HepG2 (cell line): ENCODE measurements at places on chromosomes 1 and 21.

- no peak for DNase-seq
These were observed 163.9 kb downstream of the AKT3 start for GRCh38 chr1:243686159-243686558.

- DNase-seq: peak; percentile 10
These were observed 43.3 kb downstream of the TP73 start for GRCh38 chr1:3695326-3696217.

- DNase-seq: peak; percentile 27
These were observed 34.3 kb upstream of the CITED4 start for GRCh38 chr1:40896482-40896881.

- DNase-seq: no peak
These were observed 6.3 kb downstream of the APP start for GRCh38 chr21:26164311-26164710.

GRCh38 chr1:150405660-150406059 lies 41.7 kb downstream of the RPRD2 start:
- DNase-seq: peak; percentile 57

GRCh38 chr1:70319750-70320149 lies 34.8 kb downstream of the ANKRD13C start:
- DNase-seq: peak; percentile 2
